ENCODE measurements at places on chromosomes 13 and 19.

GRCh38 chr13:110403721-110404120, 96.6 kb downstream of the COL4A2 start:
- DNase-seq: no peak

DNA sequence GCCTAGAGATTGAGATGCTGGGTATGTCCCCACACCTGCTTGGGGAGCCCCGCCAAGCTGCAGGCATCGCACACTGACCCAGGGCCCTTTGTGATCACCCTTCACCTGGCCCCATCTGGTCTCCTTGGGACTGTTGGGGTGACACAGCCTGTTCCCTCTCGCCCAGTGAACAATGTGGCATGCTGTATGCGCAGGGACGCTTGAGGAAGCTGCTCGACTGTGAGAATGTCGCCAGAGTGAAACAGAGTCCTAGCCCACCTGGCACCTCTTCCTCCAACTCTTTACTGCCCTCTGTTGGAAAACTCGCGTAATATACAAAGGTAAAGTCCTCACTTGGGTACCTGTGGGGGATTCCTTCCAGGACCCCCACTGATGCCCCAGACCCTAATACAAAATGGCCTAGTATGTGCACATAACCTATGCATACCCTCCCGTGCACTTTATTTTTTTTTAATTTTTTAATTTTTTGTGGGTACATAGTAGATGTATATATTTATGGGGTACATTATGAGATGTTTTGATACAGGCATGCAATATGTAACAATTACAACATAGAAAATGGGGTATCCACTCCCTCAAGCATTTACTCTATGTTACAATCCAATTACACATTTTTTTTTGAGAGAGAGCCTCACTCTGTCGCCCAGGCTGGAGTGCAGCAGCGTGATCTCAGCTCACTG, 9.0 kb downstream of the BLOC1S3 start:
- peak; percentile 18 for DNase-seq

DNA sequence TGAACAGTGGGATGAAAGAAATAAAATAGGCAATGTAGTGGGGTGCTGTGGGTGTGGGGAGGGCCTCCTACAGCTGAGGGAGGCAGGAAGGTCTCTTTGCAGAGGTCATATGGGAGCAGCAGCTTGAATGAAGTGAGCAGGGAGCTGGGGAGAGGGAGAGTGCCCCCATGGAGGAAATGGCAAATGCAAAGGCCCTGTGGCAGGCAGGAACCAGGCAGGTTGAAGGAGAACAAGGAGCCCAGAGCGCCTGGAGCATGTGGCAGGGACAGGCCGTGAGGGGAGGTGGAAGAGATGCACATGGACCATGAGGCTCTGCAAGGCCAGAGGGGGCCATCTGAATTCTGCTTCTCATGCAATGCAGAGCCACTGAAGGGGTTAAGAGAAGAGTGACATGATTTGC, 191.8 kb downstream of the URI1 start:
- DNase-seq: no peak

- no peak for DNase-seq
Measured at GRCh38 chr13:21175656-21176214, 617 bp downstream of the SKA3 start.

- DNase-seq: no peak
Measured at GRCh38 chr13:75679459-75679858, 43.3 kb downstream of the LMO7 start.

DNA sequence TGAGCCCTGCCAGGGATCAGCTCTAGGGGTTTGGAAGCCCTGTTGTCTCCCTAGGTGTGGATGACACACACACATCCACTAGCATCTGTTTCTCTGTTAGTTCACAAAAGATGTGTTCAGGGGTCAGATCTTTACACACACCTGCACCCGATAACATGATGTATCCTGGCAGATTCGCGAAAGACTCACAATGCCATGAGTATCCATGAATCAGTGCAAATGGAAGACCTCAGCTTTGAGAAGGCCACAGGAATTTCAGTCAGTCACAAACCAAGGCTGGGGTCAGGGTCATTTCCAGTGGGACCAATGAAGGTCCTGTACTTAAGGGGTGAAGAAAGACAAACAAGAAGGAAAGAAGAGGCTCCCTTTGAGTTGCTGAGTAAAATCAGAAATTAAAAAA, 898.2 kb downstream of the UQCRFS1 start:
- DNase-seq: no peak
